ENCODE measurements at places on chromosomes 3 and 15.
A peak's percentile ranks its signal among the peaks of the same experiment; 100 is the strongest.

DNA sequence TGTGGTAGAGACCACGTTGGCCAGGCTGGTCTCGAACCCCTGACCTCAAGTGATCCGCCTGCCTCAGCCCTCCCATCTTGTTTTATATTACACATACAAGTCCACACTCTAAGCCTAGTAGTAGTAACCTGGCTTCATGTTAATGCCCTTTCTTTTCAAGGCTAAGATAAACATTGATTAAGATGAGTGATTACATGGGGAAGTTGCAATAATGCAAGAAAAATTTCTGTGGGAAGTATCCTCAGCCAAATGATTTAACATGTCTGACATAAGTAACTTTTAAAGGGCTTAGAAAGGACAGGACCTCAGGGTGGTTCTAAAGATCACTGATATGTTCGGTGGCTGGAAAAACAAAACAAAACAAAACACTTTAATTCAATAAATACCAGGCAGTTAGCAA is 72.1 kb downstream of the SFMBT1 start:
- DNase-seq, result no peak

DNA sequence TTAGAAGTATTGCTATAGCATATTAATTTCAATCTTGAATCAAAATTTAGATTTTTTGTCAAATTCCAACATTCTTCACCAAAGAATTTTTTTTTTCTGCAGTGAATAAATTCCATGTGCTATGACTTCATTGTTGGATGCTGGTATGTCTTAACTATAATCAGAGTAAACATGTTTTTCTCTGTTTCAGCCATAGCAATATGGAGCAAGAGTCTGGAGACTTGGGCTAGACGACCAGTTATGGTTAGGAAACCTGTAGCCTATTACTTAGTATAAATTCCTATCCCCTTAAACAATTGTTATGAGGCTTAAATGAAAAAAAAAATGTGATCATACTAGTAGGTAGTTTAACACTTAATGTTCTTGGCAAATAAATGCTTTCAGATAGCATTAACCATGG is 431.9 kb upstream of the FRG2C start:
- no peak for DNase-seq

DNA sequence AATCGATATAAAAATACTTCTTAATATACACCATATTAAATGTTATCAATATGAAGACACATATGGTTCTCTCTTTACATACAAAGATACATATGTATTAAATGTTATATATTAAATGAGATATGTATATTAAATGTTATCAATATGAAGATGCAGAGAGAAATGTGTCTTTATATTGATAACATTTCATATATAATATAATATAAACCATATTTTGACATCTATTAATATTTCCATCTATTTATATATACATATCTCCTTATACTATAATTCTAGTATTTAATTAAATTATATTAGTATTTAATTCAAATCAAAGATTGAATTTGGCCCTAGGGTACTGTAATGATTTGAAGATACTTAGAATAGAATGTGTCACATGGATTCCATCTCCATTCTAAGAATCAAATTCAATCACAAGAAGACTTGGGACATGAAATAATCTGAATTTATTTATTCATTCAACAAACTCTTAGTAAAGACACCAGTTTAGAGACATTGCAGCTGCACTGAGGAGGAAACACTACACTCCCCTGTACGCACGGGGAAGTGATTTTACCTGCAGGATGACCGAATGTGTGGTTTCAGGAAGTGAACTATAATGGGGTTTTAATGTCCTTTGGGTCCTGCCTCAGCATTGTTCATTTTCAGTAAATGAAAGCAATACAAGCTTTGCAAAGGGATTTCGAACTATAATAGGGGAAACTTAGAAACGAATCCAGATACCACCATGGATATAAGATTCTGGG is 365.1 kb downstream of the MECOM start:
- DNase-seq, result no peak

- peak; percentile 24 for DNase-seq
Observed at GRCh38 chr3:30779686-30780287, 114.7 kb downstream of the GADL1 start.

GRCh38 chr3:174223626-174224025 is 635.5 kb upstream of the NAALADL2 start:
- no peak for DNase-seq

DNA sequence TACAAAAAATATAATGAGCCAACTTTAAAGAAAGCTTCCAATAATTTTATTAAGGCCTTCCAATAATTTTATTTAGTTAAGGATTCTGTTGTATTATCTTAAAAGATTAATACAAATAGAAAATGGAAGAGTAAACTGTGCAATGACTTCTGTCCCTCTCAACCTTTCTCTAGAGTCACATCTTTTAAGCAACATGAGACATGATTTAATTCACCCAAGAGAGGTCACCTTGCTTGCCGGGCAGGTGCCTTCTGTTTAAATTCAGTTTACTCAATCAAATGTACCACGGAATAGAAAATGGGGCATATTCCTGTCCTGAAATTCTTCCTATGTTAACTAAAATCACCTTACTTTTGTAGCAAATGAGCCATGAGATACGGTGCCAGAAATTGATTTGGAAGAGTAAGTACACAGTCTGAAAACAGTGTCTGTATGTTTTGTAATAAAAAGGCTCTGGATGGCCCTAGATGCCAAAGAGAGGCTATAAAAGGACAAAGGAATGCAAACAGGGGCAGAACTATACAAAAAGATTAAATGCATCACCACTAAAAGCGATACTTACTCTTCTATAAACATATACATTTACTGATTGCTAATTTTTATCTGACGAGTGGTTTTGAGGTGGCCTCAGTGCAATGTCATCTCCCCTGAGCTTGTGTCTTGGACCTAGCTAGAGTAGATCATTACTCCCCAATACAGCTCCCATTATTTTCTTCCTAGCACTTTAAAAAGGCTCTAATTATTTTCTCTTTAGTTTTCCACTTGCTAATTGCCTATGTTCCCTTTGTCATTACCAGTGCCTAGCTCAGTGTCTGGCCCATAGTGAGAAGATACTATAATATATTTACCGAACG is 134.0 kb downstream of the FHIT start:
- DNase-seq, result no peak

DNA sequence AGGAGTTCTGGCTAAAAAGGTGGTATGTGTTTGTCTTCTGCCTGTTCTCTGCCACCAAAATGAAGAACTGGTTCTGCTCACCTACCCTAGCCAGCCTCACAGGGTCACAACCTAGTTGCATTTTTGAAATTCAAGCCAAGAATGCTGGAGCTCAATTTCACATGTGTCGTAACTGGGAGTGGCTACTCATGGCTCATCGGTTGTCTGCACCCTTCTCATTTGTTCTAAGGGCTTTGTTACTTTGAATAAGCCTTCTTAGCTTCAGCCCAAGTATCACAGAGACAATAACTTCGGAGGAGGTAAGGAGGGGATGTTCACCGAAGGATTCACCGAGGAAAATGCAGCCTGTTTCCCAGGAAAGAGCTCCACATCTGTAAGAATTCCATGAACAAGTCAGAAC is 134.3 kb upstream of the RARB start:
- DNase-seq, result peak; percentile 18

DNA sequence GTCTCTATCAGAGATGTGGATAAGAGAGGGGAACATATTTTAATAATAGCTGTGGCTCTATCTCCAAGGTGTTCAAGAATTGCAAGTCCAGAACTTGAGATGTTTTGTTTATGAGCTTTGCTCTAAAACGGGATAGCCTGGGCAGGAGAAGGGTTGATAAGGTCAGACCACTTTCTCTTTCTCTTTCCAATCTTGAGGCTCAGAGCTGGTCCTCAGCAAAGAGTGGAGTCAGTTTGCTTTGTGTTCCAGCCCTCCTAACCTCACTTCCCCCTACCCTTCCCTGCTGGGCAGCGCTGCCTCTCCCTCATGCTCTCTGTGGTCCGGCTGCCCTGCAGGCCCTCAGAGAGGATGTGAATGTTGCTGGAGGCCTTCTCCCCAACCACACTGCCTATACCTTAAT is 13.8 kb downstream of the KLHL6 start:
- no peak for DNase-seq

- peak; percentile 68 for DNase-seq
Observed at GRCh38 chr3:151483961-151484520, 23.2 kb upstream of the IGSF10 start.

GRCh38 chr3:60095930-60096329 is 1046.1 kb upstream of the CFAP20DC start:
- DNase-seq, result no peak

DNA sequence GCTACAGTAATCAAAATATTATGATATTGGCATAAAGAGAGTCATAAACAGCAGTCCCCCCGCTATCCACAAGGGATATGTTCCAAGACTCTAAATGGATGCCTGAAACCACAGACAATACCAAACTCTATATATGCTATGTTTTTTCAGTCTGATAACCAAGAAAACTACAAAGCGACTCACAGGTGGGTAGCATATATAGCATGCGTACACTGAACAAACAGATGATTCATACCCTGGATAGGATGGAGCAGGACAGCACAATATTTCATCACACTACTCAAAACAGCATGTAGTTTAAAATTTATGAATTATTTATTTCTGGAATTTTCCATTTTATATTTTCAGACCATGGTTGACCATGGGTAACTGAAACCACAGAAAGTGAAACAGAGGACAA is 87.0 kb upstream of the PPP2R3A start:
- no peak for DNase-seq

DNA sequence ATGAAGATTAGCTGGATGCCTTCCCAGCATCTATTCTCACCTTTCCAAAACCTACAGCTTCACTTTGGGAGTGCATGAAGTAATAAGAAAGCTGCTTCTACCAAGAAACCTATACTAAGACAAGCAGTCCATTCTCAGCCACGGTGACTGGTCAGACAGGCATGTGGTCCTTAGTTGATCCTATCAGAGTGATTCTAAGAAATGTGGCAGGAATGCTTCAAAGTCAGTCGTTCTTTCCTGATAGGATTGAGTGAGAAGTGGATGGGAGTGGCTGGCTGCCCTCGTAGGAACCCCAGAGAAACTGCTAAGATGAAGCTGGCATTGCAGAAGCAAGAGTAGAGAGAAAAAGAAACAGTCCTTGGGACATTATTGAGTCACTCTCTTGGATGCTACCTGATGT is 16.6 kb downstream of the FOXB1 start:
- DNase-seq, result no peak

GRCh38 chr3:177606891-177607290 is 409.6 kb upstream of the TBL1XR1 start:
- no peak for DNase-seq

DNA sequence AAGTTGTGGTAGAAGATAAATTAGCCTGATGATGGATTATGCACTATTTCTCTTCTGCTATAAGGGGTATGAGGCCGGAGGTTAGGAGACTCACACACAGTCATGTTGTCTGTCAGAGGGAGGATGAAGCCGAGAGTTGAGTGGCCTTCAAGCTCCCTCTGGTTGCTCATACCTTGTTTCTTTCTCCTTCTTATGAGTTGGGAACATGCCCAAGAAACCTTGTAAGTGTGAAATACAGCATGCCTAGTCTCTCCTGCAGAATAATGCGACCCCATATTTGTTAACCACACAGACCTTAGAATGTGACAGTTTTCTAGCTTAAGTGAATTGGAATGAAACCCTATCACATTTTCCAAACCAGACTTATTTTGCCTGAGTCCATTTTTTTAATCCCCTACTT is 366.7 kb downstream of the PTPRG start:
- no peak for DNase-seq

GRCh38 chr3:77150028-77150427 is 110.1 kb downstream of the ROBO2 start:
- no peak for DNase-seq

GRCh38 chr3:105798381-105798934 is 70.4 kb downstream of the CBLB start:
- no peak for DNase-seq

DNA sequence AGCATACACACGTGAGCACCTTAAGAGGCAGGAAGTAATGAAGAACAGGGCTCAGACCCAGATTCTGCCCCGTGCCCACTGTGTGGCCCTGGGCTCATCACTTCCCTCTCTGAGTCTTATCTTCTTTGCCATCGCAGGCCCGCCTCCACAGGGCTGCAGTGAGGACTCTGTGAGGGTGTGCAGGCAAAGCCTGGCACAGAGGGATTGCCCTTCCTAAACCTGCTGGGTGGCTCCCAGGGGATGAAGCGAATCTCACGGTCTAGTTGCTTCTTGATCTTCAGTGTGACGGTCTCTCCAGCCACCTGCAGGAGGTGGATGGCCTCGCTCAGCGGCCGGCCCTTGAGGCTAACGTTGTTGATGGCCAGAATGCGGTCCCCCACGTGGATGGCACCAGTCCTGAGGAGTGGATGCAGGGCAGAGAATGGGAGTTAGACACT is 32.8 kb downstream of the GRIP2 start:
- DNase-seq, result no peak

- DNase-seq, result no peak
Observed at GRCh38 chr3:81463781-81464180, 297.7 kb downstream of the GBE1 start.

DNA sequence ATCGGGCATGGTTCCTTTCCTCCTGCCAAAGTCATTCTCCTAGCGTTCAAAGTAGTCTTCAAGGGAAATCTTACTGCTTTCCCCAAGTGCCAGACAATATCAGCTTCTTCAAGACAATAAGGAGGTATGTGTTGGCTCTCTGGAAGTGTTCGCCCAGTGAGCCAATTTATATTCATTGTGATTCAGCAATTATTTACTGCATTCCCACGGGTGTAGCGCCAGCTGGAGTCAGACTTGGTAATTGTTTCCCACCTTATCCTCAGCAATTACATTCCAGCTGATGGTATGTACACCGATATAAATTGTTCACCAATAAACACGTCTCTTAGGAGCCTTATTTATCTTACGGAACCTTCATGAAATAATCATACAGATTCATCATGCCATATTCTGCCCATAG is 103.6 kb upstream of the CTNNB1 start:
- no peak for DNase-seq

GRCh38 chr3:189237526-189237925 is 65.8 kb downstream of the TPRG1 start:
- DNase-seq, result no peak

DNA sequence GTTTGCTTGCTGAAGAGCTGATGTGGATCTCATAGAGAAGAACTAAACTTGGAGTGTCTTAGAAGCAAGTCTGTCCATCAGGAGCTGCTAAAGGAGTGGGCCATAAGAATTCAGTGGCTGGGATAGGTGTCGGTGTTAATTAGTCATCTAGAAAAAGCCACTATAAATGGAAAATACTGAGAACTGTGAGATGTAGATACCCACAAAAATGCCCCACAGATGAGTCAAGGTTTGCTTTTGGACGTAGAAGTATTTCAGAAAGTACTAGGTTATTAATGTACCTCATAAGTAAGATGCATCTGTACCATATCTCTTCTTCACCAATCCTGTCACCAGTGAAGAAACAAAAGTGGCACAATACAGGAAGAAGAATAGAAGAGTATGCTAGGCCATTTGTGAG is 530.9 kb upstream of the TGFBR2 start:
- no peak for DNase-seq

GRCh38 chr3:134677196-134677986 is 26.6 kb upstream of the KY start:
- peak; percentile 67 for DNase-seq

GRCh38 chr15:31062911-31063310 is 38.6 kb downstream of the TRPM1 start:
- no peak for DNase-seq

DNA sequence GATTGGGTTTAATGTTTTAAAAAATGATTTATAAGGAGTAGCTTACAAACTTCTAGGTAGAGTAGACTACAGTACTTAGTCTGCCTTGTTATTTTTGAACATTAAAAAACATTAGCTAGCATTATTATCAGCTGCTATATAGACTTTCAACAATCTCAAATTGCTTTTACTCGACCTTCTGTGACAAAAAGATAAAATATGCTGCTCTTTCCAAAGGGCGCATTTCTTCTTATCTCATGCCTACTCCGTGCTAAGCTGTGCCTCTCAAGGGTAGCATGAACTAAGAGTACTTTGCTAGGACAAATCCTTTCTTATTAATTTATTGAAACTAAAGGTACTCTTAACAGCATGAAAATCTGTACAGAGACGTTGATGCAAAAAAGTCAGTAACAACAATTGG is 71.3 kb downstream of the SPRED1 start:
- no peak for DNase-seq
